ENCODE measurements at places on chromosomes 5 and 9.

- DNase-seq: no peak
Measured at GRCh38 chr5:3023656-3024055, 272.2 kb upstream of the IRX2 start.

DNA sequence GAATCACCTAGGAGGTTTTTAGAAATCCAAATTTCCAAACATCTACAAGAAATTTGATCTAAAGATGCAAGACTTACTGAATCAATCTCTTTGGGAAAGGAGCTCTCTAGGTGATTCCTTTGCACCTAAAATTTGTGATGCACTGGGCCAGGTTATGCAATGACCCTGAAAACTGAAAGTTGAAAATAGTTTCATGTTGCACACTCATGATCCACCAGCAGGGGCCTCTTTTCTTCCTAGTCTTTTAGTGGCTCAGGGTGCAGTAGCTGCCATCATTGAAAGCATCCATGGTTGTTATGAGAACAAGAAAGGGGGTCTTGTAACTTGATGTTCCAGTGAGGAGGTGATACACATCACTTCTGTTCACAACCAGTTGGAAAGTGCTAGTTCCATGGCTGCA lies 486.8 kb downstream of the PSAT1 start:
- no peak for DNase-seq

DNA sequence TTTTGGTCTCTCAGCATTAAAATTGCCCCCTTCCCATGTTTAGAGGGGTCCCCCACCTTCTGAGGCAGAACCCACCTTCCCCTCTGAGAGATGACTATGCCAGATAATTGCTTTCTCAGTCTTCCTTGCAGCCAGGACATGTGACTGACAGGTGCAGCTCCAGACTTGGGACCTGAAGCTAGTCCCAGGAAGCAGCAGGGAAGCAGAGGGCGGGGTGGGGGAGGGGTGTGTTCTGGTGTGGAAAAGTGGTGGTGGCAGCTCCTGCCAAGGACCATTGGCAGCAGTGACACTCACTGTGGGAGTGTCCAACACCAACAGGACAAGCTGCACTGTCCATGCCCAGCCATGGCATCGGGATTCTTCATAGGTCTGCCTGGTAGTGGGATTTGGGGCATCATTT lies 2.3 kb downstream of the EIF4E1B start:
- DNase-seq: no peak

- DNase-seq: no peak
Measured at GRCh38 chr9:133519693-133520092, 5.1 kb downstream of the MYMK start.

DNA sequence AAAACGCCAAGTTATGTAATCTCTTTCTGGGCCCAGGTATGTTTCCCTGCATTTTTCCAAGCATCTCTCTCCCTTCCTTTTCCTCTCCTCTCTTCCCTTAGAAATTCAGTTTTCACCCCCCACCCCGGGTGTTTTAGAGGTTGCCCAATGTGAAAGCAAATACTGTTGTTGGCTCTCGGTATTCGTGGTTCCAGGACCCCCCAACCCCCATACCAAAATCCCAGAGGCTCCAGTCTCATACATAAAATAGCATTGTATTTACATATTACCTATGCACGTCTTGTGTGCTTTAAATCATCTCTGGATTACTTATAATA lies 48.8 kb downstream of the ACER2 start:
- DNase-seq: no peak

DNA sequence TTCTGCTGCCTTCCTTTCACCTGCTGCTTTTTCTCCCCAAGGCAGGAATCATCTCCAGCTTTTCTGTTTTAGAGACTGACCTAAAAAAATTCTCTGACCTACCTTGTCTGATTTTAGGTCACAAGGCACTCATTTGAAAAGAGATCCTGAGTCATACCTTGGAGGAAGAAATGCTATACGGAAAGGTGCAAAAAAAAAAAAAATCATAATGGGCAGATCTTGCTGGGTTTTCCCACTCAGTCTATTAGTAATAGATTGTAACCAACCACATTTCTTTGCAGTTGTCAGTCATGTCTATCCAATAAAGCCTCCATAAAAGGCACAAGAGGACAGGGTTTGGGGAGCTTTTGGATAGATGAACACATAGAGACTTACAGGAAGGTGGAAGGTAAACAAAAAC lies 70.0 kb downstream of the MTREX start:
- no peak for DNase-seq

DNA sequence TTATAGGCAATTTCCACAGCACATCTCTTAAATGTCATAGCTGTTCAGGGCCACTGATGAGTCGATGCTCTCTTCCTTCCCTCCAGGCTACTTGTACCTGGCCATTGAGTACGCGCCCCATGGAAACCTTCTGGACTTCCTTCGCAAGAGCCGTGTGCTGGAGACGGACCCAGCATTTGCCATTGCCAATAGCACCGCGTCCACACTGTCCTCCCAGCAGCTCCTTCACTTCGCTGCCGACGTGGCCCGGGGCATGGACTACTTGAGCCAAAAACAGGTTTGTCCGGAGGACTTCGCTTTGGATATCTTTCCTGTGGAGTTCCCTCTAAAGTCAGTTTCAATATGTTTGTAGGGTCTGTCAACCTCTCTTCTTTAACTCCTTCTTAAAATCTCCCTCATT lies 84.3 kb downstream of the EQTN start:
- DNase-seq: no peak

- no peak for DNase-seq
Measured at GRCh38 chr9:2785060-2785950, 58.6 kb downstream of the PUM3 start.

DNA sequence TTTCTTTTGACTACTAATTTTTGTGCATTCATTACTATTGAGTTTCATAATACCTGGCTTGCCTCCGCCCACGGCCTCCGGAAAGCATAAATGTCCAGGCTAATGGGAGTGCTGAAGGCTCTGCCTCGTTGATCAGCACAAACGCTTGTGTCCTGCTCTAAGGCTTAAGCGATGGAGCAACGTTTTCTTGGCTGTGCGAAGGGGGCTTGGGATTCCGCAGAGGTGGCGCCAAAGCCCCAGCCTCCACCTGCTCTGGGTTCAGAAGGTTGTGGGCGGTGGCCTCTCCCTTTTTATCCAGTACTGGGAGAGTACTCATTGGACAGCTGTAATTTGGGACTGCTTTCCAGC lies 19.7 kb downstream of the ANXA2R start:
- peak; percentile 39 for DNase-seq

GRCh38 chr5:93385655-93386054 lies 195.4 kb downstream of the NR2F1-AS1 start:
- no peak for DNase-seq

DNA sequence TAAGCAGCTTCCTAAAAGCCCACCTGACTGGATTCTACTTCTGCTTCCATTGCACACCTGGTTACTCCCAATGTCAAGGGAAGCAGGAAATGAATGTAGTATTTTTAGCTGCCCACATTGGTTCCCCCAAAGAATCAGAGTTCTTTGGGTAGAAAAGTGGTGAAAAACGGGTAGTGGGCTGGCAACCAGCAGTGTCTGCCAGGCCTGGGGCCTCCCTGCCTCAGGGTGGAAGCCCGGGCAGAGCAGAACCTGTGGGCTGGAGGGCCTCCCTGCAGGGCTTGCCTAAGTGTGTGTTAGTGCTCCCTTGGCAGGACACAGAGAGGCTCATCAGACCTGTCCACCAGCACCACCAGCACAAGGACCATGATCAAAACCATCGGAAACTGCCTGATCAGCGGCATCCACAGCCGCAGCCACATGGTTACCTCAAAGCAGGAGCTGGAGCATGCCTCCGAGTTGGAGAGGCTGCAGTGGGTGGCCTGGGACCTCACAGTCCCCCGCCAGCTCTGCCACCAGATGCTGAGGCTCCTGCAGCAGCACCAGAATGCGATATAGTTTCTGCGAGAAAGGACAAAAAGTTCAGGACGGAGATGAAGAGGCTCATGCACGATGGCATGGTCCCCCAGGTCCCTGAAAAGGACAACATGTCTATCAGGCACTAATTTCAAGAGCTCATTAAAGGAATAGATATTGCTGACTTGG lies 72.2 kb downstream of the PTPDC1 start:
- DNase-seq: no peak

DNA sequence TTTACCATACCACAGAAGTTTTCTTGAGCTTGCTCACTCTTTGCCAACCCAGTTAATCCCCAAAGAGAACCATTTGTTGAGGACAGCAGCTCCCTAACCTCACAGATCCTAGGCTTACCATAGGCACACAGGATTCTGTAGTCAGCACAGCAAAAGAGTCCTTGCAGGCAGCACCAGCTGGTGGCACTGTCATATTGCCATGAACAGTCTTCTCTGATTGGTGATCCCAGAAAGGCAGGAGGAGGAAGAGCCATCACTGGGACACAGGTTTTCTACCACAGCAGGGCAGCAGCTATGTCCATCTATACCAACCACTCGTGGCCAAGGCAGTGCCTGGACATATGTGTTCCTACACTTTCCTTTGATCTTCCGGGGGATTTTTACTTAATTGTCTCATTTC lies 297.1 kb upstream of the CD180 start:
- DNase-seq: no peak

GRCh38 chr9:37528652-37529471 lies 43.1 kb downstream of the POLR1E start:
- DNase-seq: peak; percentile 63

DNA sequence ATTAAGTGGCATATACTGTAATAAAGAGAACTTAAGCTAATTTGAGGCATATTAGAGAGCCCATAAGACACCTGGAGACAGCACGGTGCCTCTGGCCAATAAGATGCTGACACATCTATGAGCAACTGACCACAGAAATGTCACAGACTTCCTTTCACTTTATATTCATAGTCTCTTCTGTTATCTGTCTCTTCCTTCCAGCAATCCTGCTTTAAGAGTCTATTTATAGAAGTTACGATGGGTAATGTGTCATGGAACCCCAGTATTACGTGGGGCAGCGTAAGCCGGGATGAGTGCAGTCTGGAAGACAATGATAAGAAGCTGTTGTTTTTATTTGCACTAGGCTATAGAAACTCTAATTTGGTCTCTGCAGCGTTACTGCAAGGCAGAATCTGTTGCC lies 136.8 kb downstream of the CFAP90 start:
- no peak for DNase-seq

- DNase-seq: no peak
Measured at GRCh38 chr5:41755705-41756104, 114.5 kb downstream of the OXCT1 start.

- no peak for DNase-seq
Measured at GRCh38 chr5:157518963-157519362, 56.6 kb downstream of the ADAM19 start.

DNA sequence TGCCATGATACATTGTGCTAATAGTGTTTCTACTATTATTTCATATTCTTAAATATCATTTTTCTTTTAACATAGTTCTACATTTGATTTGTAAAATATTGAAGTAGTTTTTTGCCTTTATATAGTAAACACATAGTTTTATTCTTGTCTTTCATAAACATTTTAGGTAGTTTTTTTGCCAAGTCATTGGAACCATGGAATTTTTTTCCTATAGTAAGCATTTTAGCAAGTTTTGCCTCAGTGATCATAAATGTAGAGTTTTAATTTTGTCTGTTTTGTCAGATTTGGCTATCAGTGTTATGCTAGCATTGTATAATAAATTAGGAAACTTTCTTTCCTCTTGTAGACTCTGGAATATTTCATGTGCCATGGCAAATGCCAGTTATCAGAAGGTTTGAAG lies 137.1 kb upstream of the LPAR1 start:
- no peak for DNase-seq

- no peak for DNase-seq
Measured at GRCh38 chr5:165015126-165015525, 1509.7 kb downstream of the MAT2B start.

DNA sequence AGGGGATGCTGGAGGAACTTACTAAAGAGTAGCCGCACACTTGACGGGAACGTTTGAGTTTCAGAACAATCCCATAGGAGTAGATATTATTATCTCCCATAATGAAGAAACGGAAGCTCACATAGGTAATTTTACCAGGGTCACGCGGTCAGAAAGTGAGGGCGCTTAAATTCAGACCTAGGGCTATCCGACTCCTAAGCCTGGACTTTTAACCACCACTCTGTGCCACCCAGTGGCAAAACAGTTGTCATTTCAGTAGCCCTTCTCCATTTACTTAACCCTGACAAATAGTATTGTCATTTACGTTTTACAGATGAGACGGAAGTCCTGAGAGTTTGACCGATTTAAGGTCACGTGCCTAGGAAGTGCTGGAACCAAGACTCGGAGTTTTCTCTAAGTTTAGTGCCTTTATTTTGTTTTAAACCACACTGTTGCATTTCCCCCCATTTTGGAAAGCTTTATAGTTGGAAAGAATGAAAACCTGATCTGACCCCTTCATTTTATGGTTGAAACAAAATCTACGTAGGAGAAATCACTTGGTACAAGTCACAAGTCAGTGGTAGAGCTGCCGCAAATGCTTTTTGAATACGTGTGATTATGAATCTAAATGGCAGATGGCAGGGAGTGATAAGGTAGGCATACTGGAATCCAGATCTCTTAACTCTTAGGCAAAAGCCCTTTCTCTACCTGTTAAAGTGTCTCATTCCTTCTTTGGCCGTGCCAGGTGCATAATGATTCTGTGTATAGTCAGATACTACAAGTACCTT lies 650 bp downstream of the MRRF start:
- DNase-seq: no peak

DNA sequence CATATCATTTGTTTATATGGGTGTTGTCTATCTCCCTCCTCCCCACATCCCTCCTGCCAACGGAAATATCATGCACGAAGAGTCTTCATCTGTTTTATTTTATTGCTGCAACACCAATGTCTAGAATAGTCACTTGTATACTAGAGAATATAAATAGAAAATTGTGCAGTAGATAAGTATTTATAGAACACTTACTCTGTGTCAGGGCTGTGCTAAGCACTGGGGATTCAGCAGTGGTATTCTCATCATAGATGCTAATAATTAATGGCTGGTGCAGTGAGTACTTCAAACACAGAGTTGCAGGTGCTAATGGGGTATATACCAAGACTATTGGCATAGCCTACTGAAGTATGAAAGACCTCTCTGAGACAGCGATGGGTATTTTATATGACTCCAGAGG lies 353.5 kb upstream of the CDH6 start:
- no peak for DNase-seq

GRCh38 chr9:70020217-70020616 lies 23.4 kb upstream of the MAMDC2 start:
- DNase-seq: no peak

Data from activated CD8-positive, alpha-beta memory T cell treated with anti-CD3 and anti-CD28 coated beads, Interleukin-2, amount 50 U/mL, for 4 hours (primary cell).